ENCODE measurements at places on chromosomes 3 and 15.

- no peak for DNase-seq
Observed at GRCh38 chr3:151877269-151877668, 3.8 kb downstream of the SUCNR1 start.

DNA sequence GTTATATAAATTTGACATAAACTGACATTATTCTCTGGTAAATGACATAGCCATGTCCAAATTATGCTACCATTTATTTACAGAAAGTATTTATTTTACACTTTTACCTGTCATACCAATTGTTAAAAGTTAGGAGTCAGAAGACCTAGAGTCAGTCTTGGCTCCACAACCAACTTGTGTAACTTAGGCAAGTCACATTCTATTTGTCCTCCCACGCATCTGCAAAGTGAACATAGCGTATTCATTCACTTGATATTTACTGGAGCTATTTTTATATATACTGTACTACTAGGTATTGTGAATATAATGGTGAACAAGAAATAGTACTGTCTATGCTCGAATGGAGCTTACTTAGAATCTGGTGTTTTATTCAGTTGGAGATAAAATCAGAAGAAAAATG, 78.7 kb downstream of the ZNF280D start:
- DNase-seq: no peak

DNA sequence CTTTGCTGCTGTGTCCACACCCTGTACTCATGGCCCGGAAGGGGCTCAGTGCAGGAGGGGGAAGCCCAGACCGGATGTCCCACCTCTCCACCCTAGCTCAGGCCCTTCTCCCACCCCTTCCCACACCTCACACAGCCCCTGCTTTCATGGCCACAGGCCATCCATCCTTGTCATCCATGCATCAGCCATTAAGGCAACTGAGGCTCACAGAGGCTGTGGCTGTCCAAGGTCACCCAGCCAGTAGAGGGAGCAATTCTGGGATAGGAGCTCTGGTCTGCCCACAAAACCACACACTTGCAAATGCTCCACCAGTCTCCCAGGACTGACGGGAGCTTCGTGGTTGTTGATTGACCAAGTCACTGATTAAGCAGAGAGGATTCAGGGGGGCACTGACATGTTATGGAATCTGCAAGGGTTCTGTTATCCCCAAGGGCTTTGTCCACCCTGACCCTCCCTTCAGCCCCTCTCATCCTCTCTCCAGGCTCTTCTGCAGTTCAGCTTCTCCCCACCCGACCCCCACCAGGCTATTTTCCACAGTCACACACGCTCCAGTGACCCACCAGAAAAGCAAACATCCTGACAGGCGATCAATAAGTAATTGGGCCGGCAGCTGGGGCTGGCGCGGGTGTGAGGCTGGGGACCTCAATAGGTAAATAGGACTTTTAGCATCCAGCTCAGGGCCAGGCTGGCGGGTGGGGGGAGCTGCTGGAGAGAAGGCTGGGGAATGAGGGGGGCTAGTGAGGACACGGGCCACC, 15.1 kb downstream of the LINGO1 start:
- DNase-seq: no peak

DNA sequence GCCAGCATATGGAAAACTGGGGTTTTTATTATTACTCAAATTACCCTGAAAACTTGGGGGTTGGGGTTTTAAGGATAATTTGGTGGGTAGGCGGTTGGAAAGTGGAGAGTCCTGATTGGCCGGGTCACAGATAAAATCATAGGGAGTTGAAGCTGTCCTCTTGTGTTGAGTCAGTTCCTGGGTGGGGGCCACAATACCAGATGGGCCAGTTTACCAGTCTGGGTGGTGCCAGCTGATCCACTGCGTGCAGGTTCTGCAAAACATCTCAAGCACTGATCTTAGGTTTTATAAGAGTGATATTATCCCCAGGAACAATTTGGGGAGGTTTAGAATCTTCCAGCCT, 4.9 kb upstream of the ZNF662 start:
- no peak for DNase-seq

- DNase-seq: no peak
Observed at GRCh38 chr15:51499379-51499976, 123.1 kb downstream of the DMXL2 start.

DNA sequence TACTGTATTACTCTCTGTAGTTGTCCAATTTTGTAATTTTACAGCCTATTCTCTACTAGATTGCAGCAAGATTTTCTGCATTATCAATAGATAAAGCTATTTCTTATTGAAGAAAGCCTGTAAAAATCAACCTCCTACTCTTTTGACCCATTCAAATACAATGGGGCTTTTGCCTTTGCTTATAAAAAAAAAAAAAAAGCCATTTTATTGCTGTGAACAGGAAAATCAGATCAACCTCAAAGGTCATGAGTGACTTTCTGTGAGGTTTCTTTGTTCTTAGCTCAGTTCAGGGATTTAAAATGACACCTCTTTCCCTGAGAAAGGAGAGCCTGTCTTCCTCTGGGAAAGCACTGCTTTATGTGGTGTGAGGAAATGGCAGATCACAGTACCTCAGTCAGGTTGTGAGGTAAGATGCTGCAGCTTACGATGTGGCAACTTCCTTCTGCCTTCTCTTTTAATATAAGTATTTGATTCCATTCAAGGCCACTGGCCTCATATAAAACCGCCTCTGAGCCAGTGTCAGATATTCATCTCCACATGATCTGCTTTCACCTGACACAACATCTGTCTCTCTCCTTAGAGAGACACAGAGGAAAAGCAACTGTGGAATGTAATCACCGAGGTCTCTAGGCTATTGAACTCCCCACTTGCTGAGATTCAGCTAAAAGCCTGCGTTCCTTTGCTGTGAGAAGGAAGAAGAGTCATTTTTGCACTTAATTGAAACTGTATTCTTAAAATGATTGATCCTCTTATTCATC, 161.5 kb upstream of the MB21D2 start:
- no peak for DNase-seq

GRCh38 chr15:33310481-33311311, at the start of gene RYR3:
RYR3 (plus strand) TSS chr15:33310967; CDS start chr15:33311046, 79 bp downstream.
- DNase-seq: no peak

DNA sequence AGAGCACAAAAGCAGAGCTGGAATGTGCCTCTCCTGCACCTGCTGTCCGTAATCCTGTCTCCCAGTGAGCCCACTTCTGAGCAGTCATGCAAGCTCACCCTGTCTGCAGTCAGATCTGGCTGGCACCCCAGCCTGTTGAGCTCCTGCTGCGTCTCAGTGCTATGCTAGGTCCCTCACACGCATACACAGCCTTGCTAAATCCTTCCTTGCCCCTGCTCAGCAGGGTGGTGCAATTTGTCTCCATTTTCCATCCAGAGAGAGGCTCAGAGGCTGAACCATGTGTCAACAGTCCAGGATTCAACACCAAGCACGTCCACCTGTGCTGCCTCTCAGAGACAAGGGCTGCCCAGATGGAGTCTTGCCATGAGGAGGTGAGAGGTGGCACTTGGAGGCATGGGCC, 11.0 kb downstream of the POMGNT2 start:
- no peak for DNase-seq

DNA sequence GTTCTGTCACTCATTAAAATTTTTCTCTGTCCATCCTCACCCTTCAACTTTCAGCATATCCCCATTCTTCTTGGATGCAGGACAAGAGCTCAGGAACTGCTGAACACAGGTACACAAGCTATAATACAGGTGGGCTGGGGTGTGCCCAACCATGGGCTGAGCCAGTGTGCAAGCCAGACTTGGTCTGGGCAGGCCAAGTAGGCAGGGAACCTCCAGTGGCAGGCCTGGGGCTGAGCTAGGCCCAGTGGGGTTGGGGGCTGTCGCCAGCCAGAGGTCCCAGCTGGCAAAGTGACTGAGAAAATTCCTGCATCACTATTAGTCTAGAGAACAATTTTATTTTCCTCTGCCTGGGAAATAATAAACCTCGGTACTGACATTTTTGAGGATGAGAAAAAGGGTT, 202.9 kb downstream of the LRRC3B start:
- no peak for DNase-seq

GRCh38 chr15:87901926-87902690, 354.4 kb downstream of the NTRK3 start:
- no peak for DNase-seq

DNA sequence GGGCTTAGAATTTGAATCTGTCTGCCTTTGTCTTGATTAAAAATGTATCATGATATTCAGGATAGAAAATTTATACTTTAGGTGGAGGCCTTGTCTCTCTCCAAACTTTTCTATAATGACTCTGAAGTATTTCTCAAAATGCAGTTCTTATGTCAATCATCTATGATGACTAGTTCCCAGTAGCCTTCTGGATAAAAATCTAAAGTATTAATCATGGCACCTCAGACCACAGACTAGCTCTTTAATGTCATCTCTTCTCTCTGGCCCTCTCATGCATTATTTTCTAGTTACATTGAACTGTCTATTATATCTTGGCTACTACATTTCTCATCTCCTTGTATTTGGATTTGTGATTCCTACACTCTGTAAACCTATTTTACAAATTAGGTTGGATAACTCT, 96.9 kb downstream of the ZPLD1 start:
- no peak for DNase-seq

- DNase-seq: no peak
Observed at GRCh38 chr3:153173758-153174516, 11.9 kb downstream of the RAP2B start.

DNA sequence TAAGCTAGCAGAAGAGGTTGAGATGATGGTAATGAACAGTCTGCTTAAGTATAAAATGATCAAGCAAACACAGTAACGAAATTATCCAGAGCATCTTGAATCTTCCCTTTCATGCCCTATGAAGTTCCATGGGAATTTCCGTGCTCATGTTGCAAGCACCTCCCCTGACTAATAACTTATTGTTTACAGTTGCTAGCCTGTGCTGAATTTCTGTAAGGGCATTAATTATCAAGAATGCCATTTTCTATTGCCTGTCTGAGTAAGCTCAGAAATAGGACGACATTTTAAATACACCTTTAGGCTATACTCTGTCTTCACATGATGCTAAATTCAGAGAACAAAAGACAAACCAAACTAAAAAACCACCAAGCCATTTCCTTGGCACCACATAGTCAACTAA, 257.5 kb upstream of the LRTM1 start:
- DNase-seq: no peak

- DNase-seq: no peak
Observed at GRCh38 chr3:65177960-65178376, 490.2 kb upstream of the ADAMTS9 start.

DNA sequence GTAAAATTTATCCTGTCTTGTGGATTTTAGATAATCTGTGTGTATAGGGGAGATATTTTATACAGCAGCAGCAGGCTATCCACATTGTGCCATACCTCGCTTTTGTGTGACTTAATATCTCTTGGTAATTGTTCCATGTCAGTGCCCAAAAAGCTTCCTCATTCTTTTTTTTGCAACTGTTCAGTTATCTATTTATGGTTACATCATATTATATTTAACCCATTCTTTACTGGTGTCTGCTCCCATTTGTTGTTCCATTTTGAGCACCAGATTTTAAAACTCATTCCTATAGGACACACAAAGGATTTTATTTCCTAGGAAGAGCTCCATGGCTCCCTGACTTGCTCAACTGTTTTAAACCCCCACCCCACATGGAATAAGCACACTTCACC, 86.3 kb upstream of the RASGRP1 start:
- DNase-seq: no peak

- no peak for DNase-seq
Observed at GRCh38 chr15:70198441-70199123, 100.9 kb upstream of the TLE3 start.

DNA sequence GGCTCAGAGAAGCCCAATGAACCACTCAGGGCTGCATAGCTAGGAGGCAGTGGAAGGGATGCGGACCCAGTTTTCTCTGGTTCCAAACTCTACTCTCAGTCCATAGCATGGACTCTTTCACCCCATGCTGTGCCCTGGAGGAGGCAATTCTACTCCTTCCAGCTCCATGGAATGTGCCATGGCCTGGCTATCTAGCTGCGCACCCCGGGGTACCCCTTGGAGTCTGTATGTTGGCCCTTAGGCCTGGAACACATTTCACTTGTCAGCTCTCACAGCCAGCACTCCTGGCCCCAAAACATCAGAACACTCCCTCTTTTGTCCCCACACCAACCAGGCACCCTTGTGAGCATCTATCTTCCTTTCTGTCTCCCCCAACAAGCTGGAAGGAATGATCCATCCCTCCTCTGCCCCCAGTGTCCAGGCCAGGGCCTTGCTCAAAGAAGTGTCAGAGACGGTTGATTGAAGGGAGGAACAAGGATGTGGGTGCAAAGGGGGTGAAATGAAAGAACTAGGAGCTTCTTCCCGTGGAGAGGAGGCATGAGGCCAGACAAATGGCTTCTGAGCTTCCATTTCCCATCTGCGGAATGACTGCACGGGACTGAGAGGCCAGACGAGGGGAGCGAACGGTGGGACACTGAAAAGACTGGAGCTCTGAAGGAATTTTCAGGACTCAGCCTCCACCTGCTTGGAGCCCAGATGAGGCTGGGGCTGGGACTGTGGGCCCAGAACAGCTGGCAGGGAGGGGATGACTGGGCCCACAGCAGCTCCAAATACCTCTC, 2.8 kb downstream of the PRSS50 start:
- no peak for DNase-seq

DNA sequence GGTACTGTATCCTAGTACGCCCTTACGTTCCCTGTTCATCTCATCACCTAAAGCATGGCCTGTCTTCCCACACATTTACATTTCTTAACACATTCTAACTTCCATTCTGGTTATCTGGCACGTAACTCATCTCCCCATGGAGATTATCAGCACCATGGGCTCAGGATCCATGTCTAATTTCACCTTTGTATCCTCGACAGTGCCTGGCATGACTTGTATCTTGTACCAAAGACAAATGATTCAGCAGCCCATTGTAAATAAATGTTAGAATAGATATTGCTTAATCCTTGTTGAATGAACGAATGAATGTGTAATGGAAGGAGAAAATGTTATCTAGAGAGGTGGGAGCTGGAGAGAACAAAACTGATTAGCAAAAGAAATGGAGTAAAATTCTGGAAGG, 69.7 kb upstream of the TPM1 start:
- DNase-seq: no peak

GRCh38 chr15:25688166-25688565, 175.0 kb downstream of the ATP10A start:
- no peak for DNase-seq

- no peak for DNase-seq
Observed at GRCh38 chr15:101063212-101063611, 144.1 kb downstream of the LRRK1 start.

- DNase-seq: peak; percentile 30
Observed at GRCh38 chr15:68795298-68795848, 25.3 kb downstream of the ANP32A start.

DNA sequence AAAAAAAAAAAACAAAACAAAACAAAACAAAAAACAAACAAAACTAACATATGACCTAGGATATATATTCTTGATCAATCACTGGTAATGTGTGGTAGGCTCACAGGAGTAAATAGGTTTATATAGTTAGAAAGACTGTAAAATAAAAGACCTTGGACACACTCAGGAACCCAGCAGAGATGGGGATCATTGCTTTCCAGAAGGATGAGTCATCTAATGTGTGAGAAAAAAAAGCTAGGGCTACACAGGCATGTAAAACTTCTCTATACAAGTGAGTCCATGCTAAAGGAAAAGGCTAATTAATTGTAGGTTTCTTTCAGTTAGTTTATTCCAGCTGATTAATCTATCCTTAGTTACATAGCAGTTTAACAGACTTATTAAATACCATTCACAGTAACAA, 710.3 kb upstream of the ARPP21 start:
- no peak for DNase-seq

- no peak for DNase-seq
Observed at GRCh38 chr3:152253514-152253913, 15.2 kb upstream of the MBNL1 start.

Measured in stimulated activated CD8-positive, alpha-beta memory T cell treated with anti-CD3 and anti-CD28 coated beads, Interleukin-15, amount 100 ng/mL, for 1 hour (primary cell).